Stimulated activated CD4-positive, alpha-beta T cell treated with anti-CD3 and anti-CD28 coated beads, Interleukin-1b, Interleukin-23, amount 100 ng/mL, for 1 hour (primary cell): ENCODE measurements at places on chromosomes 4 and X.

DNA sequence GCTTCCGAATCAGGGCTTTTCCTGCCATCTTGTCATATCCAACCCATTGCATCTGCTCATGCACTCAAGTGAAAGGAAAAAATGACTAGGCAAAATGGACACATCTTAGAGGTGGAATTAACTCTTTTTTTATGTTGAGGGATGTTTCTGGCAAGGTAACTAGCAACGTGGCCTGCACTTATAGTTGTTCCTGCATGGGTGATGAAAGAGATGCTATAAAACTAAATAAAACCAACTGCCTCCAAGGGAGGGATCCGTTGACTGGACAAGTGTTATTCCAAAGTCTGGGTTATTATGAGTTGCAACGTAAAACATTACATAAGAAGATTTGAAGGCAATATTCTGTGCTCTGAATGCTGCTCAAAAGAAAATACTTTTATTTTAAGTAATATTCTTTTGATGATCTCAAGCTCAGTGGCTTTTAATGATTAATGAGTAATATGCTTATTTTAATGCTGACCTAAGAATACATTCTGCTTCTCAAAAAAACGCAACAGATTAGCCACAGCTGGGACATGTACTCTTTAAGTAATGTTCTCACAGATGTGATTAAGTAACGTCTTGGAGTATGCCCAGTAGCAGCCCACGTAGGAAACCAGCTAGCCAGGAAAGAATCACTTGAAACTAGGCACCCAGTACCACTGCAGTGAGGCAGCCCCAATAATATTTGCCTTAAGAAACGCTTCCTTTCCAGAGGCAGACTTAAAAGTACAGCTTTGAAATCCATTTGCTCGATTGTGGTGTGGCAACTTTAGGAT lies 27.4 kb downstream of the KLF3 start:
- no peak for DNase-seq

GRCh38 chr4:144701683-144702233 lies 55.8 kb downstream of the HHIP start:
- no peak for DNase-seq

GRCh38 chr4:128169245-128169644 lies 108.1 kb downstream of the LARP1B start:
- no peak for DNase-seq

GRCh38 chrX:119579414-119579813 lies 5.1 kb downstream of the UBE2A start:
- no peak for DNase-seq

- no peak for DNase-seq
Observed at GRCh38 chr4:94276204-94276603, 66.4 kb downstream of the HPGDS start.

DNA sequence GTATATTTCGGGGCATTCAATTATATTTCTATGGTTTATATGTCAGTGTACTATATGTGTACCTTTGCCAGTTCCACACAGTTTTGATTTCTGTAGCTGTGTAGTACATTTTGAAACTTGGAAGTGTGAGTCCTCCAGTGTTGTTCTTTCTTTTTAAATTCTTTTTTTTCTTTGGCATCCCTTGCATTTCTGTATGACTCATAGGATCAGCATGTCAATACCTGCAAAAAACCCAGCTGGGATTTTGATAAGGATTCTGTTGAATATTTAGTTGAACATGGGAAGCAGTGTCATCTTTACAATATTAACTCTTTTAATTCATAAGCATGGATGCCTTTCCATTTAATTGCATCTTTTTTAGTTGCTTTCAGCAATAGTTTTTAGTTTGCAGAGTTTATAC lies 100.0 kb downstream of the SH3BGRL start:
- no peak for DNase-seq

DNA sequence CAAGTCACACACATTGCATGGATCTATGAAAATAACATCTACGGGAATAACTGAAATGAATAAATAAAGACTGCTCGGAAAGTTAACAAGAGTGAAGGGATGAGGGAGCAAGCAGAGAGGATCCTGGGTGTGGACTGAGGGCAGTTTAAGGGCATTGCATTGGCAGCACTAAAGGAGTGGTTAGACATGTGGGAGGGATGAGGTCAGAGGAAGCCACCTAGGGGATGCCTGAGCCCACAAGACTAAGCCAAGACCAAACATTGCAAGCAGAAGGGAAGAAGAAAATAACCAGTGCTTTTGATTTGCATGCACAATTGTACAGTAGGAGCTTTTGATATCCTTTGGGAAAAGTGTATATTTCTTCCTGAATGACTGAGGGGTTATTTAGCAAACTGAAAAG lies 106.1 kb downstream of the MSL3 start:
- DNase-seq: no peak

DNA sequence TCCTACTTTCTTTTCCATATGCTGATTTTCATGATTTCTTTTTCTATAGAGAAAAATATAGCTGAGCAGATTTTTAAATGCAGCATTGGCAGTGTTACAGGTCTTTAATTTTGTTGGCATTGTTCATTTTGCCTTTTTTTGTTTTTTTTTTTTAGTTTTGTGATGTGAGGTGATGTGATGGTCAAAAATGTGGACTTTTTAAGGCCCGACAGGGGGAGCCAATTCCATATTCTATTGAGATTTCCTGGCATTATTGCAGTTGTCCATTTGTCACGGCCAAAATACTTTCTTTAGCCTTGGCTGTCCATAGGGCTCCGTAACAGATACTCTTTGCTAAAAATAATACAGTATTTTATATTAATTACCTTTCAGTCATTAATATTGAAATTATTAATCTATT lies 47.8 kb downstream of the SLIT2 start:
- no peak for DNase-seq

- DNase-seq: no peak
Observed at GRCh38 chr4:152635851-152636250, 43.9 kb downstream of the TMEM154 start.

DNA sequence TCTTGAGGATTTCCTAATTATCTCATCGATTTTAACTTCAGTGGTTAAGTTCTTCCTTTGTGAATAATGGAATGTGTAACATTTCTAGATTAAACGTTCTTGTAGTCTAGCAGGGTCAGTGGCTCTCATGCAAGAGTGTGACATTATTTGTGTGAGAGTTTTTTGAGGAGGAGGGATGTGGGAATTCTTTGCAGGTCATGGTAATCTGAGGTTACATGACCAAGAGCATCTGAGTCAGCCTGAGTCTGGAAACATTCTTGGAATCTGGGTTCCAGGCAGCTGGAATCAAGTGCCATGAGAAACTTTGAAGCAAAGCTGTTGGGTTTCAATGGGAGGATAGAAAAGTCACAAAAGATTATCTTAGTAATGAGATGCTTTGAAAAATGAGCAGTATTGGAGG lies 49.5 kb downstream of the GK start:
- no peak for DNase-seq

DNA sequence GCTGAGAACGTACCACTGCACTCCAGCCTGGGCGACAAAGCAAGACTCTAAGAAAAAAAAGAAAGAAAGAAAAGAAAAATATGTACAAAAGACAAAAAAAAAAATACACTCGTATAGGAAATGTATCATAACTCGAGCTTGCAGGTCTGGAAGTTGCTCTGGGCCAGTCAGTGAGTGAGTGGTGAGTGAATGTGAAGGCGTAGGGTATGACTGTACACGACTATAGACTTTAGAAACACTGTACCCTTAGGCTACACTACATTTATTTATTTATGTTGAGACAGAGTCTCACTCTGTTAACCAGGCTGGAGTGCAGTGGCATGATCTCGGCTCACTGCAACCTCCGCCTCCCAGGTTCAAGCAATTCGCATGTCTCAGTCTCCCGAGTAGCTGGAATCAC lies 29.4 kb downstream of the EVC2 start:
- DNase-seq: no peak
